ENCODE measurements at places on chromosomes 7 and 10.

DNA sequence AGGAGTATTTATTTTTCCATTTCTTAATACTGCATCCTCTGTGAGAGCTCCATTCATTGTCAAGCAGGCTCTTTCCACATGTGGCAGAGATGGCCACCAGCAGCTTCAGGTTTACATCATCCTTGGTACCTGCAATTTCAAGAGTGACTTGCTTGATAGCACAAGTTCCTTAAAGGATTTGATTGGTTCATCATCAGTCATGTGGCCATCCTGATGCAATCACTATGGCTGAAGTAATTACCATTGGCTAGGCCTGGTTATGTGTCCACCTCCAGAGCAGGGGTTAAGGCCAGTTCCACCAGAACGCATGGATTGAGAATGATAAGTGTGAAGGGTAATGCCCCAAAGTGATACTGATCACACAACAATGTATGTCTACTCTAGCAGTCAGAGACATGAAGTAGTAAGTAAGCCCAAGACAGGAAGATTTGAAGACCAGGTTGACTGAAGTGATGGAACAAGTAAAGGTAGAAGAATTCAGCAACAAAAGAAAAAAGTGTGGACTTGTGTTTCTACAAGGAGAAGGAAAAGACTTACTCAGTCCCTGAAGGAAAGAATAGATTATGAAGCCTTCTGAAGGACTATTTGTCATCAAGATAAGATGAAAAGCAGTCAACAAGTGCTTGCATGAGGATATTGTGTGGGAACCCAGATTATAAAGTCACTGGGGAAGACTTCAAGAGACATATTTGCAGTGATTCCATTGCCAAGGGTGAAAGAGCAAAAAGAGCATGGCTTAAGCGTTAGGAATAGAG lies 26.4 kb upstream of the PRKAR2B start:
- no peak for DNase-seq

- no peak for DNase-seq
These were observed 4.3 kb downstream of the TLX1 start for GRCh38 chr10:101135141-101136006.

DNA sequence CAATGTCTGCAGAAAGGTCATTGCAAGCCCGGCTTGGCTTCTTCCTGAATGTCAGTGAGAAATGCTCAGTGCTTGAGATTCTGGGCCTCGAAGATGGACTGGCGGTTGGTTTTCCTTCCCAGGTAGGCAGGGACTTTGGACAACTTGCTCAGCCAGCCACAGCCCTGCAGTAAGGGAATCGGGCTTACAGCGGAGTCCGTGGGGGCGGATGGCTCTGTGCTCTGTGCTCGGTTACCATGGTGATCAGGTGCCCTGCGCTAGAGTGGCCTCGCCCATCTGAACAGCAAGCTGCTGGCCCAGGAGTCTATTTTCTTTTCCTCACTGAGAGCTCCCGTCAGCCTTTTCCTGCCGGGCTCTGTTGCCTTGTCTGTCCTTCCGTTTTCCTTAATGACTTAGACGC lies 77.8 kb upstream of the SH2B2 start:
- DNase-seq: no peak

GRCh38 chr10:59895629-59896116 lies 10.7 kb downstream of the CCDC6 start:
- DNase-seq: no peak

GRCh38 chr10:6145166-6145987 lies 56.5 kb downstream of the RBM17 start:
- DNase-seq: no peak

DNA sequence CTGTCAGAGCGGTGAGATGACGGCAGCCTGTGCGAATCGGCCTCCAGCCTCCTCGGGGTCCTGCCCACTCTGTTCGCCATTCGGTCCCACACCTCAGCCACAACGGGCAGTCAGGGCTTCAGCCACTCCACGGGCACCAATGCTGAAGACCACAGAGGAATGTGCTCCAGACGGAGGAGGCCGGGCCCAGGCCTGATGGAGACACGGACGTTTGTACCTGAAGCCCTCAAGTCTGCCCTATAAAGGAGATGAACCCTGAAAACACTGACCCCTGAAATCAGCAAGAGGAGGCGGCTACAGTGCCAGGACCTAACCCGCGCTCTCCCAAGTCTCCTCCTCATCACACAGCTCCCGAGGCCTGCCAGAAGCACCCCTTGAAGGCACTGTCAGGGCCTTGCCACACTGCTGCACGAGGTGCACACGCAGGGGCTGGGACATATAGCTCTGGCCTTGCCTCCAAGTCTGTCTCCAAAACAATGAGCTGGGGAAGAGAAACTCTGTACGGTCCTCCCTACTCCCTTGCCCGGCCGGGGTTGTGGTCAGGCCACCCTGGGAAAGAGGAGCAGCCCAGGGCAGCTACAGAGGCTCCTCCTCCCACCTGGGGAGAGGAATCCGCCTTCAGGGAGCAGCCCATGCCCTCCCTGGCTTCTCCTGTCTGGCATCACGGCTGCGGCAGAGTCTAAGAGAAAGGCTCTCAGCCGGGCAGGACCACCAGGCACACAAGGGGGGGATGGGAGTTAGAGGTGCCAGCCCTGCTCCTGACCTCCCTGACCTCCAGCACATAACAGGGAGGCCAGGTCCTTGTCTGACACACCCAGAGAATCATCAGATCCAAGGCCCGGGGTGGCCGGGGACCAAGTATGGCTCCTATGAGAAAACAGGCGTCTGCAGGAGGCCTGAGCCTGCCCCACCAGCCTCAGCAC lies 310.1 kb downstream of the PTPRN2 start:
- no peak for DNase-seq

- DNase-seq: no peak
These were observed 58.9 kb downstream of the FRMPD2 start for GRCh38 chr10:48215486-48216203.

- no peak for DNase-seq
These were observed 265.0 kb downstream of the CAMK1D start for GRCh38 chr10:12614177-12614995.

GRCh38 chr7:45662018-45662417 lies 87.8 kb downstream of the ADCY1 start:
- DNase-seq: no peak

DNA sequence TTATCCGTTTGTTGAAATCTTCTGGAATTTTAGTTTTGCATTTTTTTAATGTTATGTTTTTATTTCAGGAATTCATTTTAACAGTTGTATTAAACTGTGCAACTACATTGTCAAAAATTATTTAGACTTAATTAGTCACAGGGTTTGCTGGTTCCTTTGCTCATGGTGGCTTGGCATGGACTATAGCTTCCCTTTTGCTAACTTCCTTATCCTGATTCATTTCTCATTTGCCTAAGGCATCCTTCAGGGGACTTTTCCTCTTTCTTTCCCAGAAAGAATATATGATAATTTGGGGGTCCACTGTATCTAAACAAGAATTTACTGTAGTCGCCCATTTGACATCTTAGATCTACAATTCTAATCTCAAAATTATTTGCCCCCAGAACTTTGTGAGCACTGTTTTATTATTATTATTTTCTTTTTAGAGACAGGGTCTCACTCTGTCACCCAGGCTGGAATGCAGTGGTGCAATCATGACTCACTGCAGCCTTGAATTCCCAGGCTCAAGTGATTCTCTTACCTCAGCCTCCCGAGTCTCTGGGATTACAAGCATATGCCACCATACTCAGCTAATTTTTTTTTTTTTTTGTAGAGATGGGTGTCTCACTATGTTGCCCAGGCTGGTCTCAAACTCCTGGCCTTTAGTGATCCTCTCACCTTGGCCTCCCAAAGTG lies 13.9 kb downstream of the FIGNL1 start:
- no peak for DNase-seq

- DNase-seq: no peak
These were observed 31.3 kb upstream of the INSYN2A start for GRCh38 chr10:127227663-127228062.

DNA sequence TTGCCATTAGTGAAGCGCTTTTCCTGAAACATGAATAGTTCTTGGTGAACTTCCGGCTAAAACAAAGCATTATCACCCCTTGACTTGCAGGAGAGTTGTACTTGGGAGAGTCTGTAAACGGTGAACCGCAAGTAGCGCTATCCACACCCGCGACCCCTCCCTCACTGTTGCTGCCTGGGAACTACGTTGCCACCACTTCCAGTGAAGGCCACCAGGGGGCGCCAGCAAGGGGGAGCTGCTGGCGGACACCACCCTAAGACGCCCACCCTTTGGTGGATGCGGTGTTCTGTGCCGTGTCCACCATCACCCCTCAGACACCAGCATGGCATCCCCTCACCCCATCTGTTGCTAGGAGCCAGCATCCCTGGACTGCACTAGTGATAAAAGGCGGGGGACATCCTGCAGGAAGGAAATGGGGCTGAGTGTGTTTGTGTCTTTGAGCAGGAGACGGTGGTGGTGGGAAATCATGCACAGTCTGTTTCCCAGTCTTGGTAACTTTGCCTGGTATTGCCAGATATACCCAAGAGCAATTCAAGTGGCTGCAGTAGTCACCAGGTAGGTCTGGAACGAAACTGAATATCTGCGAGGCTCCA lies 298.2 kb downstream of the FRMD4A start:
- DNase-seq: peak; percentile 28

- no peak for DNase-seq
These were observed 365.5 kb downstream of the GALNT17 start for GRCh38 chr7:71497256-71497946.

GRCh38 chr10:117425974-117426566 lies 50.8 kb upstream of the PDZD8 start:
- DNase-seq: no peak

DNA sequence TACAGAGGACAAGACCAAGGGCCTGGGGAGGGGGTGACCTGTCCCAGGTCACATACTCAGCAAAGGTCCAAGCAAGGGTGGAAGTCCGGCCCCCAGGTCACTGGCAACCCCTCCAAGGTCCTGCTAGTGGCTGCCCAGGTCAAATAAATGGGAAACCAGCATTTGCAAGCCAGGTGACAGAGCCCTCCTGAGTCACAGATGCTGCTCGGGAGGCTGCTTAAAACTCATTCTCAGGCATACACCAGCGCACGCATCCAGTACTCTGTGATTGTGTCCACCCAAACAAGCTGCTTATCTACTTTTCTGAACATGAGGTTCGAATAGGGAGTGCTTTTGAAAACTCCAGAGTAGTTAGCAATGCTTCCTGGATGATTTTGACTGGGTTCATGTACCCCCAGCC lies 130.6 kb downstream of the TAX1BP1 start:
- no peak for DNase-seq

DNA sequence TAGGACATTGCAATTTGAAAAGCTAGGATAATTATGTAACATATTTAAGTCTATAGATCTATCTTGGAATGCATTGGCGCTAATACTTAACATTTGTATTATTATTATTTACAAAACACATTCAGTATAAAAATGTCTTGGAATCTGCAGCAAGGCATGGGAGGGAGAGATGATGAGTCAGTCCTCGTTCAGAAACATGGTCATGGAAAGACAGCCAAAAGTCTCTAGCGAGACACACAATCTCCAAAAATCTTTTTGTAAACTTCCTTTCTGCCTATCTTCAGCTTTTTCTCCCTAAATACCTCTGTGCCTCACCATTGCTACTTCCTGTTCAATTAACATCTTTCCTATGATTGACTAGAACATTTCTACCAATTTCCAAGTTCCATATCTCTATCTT lies 188.4 kb upstream of the CACNA2D1 start:
- no peak for DNase-seq

DNA sequence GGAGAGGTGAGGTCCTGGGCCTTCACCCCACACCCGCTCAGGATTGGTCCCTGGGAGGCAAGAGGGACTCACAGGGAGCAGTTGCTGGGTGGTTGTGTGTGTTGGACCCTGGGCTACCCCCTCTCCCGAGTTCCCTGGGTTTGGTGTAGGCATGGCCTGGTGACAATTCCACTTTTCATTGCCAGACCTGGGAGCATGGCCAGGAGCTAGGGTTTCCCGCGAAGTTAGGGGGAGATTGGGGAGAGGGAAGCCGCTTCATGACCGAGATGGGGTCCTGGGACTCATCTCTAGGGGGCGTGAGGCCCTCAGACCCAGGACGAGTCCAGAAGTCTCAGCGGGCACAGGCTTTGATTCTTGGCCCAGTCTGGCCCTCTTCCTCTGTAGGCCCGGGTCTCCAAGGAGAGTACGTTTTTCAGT lies 606 bp downstream of the PALD1 start:
- no peak for DNase-seq

DNA sequence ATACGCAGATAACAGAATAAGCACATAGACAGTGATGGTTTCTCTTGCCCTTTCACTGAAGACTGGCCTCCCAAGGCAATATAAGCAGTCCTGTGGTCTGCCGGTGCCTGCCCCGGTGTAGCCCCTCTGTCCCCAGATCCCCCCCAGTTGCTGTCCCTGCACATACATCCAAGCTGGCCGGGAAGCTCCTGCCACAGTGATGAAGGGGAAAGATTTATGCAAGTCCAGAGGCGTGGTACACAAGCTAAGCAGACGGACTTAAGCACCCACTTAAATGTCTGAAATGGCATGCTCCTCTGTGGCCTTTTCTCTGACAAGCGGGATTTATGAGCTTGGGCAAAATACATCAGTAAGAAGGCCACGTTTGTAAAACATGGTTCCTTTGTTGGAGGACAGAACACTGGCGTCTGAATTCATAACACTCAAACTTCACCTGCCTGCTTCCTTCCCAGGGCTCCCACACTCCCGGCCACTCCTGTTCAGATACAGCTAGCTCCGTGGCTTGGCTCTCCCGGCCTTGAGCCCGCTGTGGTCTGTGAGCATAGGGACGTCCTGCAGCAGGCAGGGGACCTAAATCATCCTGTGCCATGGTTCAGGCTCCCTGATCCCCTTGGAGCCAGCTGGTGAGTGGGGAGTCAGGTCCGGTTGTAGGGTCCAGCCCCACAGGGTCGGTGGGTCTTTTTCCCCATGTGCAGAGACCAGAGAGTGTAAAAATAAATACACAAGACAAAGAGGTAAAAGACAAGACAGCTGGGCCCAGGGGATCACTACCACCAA lies 61.7 kb upstream of the PPP2R2D start:
- no peak for DNase-seq
